AG04450 (cell line): ENCODE measurements at places on chromosomes 1 and 21.

GRCh38 chr1:3727042-3727824 is 25.0 kb upstream of the CCDC27 start:
- DNase-seq: no peak

GRCh38 chr1:208219659-208220282 is 24.4 kb downstream of the PLXNA2 start:
- no peak for DNase-seq

DNA sequence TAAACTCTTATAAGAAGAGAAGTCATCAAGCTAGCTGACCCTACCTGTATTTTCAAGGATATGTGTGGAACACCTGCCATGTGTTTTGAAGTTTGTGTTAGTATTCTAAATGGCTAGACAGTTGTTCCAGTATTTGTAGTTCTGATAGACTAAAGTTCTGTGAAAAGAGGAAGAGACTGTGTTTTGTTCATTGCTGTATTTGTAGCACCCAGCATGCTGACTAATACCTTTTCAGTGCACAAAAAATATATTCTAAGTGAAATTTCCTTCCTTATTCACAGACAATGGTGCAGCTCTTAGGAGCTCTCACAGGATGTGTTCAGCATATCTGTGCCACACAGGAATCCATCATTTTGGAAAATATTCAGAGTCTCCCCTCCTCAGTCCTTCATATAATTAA is 8.2 kb upstream of the METTL18 start:
- no peak for DNase-seq

GRCh38 chr1:241079047-241079446 is 278.0 kb downstream of the RGS7 start:
- no peak for DNase-seq

GRCh38 chr1:182600745-182601415 is 3.3 kb downstream of the RGS16 start:
- DNase-seq: no peak

DNA sequence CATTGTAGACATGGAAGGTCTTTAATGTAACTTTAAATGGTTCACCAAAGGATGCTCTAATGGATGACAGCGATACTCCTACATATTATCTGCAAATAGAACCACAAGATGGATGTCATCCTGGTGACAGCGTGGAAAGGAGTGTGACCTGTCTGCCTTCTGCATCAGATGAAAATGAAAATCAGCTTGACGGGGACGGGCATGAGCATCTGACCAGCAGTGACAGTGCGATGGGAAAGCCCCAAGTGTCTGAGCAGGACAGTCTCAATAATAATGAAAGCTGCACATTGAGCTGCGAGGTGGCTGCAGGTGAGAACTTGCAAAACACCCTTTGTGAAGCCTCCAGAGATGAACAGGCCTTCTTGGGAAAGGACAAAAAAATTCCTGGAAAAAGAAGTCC is 25.2 kb downstream of the CNST start:
- no peak for DNase-seq

GRCh38 chr1:7868070-7868780 is 15.4 kb upstream of the UTS2 start:
- no peak for DNase-seq

GRCh38 chr1:9399510-9400424 is 107.1 kb downstream of the SPSB1 start:
- DNase-seq: no peak

GRCh38 chr1:33314416-33314815 is 6.5 kb downstream of the A3GALT2 start:
- DNase-seq: no peak

DNA sequence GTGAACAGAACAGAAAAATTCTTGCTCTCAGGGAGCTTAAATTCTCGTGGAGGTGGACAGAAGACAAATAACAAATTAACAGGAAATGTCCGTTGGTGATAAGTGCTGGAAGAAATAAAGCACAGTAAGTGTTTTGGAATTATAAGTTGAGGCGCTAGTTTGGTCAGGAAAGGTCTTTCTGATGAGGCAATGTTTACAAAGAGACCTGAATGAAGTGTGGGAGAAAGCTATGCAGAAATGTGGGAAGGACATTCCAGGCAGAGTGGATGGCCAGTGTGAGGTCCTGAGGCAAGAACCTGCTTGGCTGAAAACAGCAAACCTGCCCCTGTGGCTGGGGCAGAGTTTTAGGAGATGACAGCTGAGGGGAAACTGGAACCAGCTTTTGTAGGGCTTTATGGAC is 23.3 kb downstream of the NGF start:
- peak; percentile 61 for DNase-seq

GRCh38 chr1:243968413-243968812 is 82.7 kb upstream of the ZBTB18 start:
- DNase-seq: no peak

- no peak for DNase-seq
Measured at GRCh38 chr1:100299521-100300222, 33.7 kb downstream of the RTCA start.

- no peak for DNase-seq
Measured at GRCh38 chr1:245791410-245792312, 636.9 kb downstream of the KIF26B start.

DNA sequence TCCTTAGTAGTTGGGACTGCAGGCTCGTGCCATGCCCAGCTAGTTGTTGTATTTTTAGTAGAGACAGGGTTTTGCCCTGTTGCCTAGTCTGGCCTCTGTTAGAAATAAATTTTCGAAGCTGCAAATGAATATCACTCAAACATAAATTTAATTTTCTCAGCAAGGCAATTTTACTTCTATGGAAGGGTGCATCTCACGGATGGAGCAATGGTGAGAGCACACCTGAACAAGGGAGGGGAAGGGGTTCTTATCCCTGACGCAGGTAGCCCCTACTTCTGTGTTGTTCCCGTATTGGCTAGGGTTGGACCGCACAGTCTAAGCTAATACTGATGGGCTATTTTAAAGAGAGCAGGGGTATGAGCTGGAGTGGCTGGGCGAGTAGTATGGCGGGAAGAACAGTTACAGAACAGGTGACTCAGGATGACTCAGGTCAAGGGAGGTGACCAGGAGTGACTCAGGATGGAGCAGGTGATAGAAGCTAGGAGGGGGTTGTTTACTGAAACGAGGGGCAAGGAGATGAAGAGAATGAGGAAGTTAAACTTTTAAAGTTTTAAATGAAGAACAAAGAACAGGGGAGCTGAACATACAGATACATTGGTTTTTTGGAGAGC is 7.5 kb downstream of the MDM4 start:
- no peak for DNase-seq

GRCh38 chr1:216554934-216555333 is 131.7 kb upstream of the USH2A start:
- no peak for DNase-seq

- DNase-seq: no peak
Measured at GRCh38 chr1:18641005-18641941, 10.6 kb downstream of the PAX7 start.

GRCh38 chr1:147669469-147670318 is 630 bp downstream of the ACP6 start:
- DNase-seq: no peak

DNA sequence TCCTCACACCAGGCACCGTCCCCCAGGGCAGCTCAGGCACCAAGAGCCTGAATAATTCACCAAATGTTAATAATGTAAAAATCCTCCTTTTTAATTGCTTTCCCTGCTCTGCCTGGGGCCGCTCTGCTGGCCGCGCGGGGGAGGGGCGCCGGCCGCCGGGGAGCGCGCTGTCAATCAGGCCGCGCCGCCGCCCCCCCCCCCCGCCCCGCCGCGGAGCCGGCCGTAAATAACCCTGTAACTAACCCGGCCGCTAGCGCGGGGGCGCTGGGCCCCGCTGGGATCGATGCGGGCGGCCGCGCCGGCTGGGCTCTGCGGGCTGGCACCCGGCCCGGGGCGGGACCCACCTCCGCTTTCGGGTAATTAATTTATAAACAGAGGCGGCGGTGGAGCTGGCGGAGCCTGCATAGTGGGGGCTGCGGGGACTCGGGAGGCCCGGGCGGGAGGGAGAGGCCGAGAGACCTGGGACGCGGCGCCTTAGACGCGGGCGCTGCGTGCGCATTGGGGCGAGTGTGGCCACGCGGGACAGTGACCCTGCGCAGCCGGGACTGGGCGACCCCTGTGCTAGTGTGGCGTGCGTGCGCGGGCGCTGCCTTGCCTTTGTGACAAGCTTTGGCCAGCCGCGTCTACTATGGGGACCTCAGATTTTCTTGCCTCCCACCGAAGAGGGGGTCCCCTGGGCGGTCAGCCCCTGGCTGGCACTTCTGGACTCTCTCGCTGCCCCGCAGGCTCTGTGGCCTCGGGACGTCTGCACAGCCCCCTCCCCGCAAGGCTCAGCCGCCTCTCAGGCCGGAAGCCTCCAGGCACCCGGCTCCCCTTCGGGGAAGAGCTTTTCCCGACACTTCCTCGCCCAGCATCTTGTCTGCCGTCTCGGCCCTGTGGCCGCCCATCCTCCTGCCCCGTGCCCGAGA is 16.6 kb downstream of the SAMD11 start:
- DNase-seq: no peak

DNA sequence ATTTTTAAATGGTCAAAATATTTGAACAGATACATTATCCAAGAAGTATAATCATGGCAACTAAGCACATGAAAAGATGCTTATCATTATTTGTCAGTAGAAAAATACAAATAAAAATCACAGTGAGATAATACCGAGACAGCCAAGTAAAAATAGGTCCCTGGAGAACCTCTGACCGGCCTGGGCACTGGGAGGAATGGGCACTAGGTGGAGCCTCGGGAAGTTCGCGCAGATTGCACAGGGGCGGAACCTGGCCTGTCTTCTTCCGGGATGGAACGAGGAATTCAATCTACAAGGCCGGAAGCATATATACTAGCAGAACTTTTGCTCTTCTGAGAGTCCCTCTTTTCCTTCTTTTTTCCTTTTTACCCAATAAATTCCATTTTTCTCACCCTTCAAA is 148.5 kb upstream of the CHRM3 start:
- no peak for DNase-seq

DNA sequence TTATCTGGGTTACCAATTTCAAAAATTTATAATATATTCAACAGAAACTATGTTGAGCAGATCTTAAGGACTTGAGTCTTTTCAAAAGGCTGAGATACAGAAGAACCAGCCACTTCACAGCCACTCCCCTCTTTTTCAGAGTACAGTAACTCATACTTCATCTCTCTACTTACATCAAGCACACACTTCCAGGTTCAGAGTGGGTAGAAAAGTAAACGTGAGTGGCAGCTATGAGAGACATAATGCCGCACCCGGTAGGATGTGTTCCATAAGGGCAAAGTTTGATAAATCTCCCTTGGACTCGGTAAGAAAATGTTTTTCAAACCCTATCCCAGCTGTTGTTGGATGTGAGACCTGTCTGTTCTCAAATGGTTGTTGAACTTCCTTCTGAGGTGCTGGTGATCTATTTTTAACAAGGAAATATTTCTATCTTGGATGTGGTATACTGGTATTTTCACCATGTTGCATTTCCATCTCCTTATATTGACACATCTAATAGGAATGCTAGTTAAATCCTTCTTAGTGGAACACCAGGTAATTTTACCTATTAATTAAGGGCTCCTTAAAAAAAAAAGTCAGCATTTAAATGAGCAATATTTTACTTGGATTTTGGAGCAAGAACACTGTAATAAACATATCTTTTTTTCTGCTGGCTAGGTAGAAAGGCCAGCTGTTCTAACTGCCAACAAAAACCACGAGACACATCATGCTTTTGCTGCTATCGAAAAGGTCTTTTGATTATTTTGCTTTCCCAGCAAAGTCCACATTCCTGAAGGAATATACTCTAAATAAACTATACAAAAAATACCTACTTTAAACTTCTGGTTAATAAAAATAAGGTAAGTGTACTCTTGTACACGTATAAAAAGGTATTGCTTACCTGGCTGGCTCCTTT is 28.2 kb downstream of the CNN3 start:
- no peak for DNase-seq

- no peak for DNase-seq
Measured at GRCh38 chr1:51236531-51237350, 668 bp downstream of the RNF11 start.

DNA sequence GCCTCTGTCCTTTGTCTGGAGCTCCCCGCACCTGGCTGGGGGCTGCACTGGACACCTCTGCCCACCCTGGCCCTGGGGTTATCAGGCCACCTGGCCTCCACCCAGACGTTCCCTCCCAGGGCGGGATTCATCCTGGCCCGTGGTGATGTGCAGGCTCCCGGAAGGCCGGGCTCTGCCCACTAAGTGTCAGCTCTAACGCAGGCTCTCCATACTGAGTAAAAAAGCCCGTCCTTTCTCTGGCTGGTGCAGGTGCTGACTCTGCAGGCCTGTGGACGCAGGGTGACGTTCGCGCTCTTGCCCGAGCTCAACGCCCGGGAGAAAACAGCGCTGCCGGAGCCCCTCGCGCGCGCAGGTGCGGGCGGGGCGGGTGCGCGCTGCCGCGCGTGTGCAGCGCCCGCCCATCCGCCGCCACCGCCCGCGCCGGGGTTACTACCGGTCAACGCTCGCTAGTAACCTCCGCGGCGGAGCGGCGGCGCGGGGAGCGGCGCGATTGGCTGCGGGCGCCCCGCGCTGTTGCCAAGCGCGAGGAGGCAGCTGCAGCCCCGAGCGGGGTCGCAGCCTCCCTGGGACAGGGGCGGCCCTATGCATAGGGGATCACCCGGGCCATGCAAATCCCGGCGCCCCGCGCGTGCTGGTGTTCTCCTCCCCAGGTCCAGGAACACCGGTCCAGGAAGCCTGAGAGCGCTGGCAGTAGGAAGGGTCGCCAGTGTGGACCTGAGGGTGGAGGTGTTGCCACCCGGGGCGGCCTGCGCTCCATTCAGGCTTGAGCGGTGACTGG is 15.7 kb downstream of the ABCG1 start:
- DNase-seq: no peak

GRCh38 chr21:34077888-34078287 is 4.5 kb downstream of the MRPS6 start:
- no peak for DNase-seq

- DNase-seq: no peak
Measured at GRCh38 chr1:230350208-230350921, 75.8 kb downstream of the PGBD5 start.

DNA sequence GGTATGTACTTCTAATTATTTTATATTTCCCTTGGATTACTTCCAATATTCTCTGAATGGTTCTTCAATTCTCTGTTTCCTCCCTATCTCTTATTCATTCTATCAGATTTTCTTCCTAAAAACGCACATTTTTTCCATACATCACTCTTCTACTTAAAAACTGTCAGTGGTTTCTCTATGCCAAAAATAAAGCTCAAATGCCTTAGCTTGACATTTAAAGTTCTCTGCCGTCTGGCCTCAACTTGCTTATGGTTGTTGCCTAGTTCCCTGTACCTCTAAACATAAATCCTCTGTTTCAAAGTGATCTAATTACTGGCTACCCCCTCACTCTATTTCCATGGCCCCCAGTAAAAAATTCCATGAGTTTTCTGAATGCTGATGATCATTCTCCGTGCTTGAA is 671.0 kb upstream of the ADGRL2 start:
- DNase-seq: no peak

DNA sequence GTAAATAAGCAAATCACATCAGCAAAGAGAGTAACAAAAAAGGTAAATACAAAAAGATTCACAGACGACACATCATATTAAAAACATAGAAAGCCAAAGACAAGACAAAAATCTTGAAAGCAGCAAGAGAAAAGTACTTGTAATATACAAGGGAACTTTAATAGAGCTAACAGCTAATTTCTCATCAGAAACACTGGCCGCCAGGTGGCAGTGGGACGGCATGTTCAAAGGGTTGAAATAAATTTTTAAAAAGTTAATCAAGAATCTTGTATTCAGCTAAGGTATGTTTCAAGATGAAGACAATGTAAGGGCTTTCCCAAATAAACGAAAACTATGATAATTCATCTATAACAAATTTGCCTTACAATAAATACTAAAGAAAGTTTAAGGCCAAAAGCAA is 358.1 kb downstream of the LRRIQ3 start:
- no peak for DNase-seq
